NCI-H2081 (cell line): ENCODE measurements at places on chromosomes 6 and 20.

- no peak for DNase-seq
Observed at GRCh38 chr20:6836821-6837374, 69.4 kb downstream of the BMP2 start.

- DNase-seq, result no peak
Observed at GRCh38 chr6:128131566-128131965, 230.7 kb upstream of the THEMIS start.

GRCh38 chr20:50445354-50446151 lies 64.6 kb upstream of the PTPN1 start:
- DNase-seq, result peak; percentile 12

DNA sequence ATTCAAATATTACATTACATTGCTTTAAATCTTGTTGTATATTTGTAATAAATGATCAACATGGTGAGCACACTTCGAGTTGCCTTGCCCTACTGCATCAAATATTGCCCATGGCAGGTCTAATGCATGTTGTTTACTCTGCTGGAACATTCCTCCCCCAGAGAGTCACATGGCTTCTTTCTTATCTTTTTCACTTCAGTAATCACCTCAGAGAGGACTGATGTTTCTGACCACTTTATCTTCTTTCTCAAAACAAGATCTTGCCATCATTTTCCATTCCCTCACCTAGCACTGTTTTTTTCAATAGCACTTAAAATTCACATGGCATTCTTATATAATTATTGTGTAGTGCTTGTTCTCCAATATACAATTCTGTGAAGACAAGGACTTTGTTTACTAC lies 243.5 kb upstream of the THEMIS start:
- DNase-seq, result no peak

DNA sequence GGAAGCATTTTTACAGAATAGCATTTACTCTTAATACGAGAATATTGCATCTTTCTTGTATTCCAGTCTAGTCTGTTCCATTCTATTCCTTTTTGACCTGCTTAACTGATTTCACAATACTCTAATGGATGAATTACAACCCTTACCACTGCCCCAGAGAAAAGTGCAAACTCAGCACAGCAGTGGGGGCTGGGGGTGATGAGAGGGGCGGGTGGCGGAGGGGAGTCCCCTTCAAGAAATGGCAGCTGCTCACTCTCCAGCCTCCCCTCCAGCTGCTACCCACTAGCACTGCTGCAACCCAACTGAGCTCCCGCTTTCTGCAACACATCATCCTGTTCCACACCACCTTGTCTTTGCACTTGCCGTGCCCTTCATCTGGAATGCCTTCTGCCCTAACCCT lies 30.1 kb downstream of the PIM1 start:
- DNase-seq, result no peak

DNA sequence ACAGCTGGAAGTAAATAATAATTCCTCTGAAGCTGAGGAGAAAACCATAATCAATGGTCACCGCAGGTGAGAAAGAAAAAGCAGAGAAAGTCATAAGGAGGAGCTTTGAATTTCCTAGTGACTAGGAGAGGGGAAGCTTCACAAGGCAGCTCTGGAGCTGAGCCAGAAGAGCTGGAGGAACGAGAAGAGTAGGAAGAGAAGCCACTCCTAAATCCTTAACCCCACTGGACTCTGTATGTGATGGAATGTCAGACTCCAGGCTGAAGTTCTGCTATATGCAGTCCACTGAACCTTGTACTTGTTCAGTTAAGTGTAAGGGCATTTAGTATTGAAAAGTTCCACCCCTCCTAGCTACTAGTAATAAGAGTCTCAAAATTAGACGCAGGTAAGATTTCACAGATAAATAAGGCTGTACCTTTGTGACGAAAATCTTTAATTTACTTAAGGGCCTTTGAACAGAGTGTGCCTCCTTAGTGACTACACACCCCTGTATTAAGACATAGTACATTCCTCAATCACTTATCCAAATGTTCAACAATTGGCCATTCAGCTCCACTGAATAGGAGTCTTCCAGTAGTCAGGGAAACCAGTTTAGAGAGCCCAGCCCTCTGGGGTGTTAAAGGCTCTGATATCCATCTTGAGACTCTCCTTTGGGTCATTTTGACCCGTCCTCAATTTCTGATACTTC lies 71.4 kb upstream of the UFL1 start:
- DNase-seq, result no peak

DNA sequence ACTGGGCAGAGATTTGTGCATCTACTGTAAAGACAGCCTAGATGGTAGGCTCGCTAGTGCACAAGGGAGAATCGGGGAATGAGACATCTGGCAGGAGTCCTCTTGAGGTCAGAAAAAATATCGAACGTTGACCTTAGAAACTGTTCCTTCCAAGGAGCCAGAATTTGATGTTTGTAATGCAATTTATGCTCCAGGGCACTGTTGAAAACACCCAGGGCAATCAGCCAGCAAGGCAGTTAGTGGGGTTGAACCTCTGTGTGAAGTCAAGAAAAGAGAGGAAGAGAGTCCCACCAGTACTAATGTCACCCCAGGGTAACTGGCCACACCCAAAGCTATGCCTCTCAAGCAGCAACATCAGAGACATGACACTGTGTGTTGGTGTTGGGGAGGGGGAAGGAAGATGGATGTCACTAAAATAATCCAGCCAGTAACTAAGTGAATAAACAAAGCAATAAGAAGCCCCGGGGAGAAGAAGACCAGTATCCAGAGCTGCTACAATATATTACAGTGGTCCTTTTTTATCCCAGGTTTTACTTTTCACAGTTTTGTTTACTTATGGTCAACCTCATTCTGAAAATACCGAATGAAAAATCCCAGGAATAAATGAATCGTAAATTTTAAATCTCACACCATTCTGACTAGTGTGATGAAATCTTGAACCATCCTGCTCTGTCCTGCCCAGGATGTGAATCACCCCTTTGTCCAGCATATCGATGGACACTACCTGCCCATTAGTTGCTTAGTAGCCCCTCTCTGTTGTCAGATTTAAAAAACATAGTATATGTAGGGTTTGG lies 32.9 kb upstream of the PDE10A start:
- no peak for DNase-seq
